A549 treated with RU486 at 1 μM for 4 hours (cell line): ENCODE measurements at places on chromosomes 2 and 18. TPM values are rescaled to one million over a fixed set of nuclear protein-coding genes. Genes with fewer than 3 reads are reported as not detected.

The ANKRD36B gene
- 3.8 to 6.0 TPM (median 4.8 TPM) in 5 replicates for total RNA-seq

The SNTG2 gene
- total RNA-seq: not detected in 5 replicates

The TIMM21 gene
- total RNA-seq: 48.7 to 62.4 TPM (median 58.4 TPM) in 5 replicates

The CCDC142 gene
- 9.1 to 15.9 TPM (median 14.4 TPM) in 5 replicates for total RNA-seq

The GAREM2 gene
- total RNA-seq: 5.6 to 9.7 TPM (median 7.0 TPM) in 5 replicates

The USP34 gene
- 40.4 to 56.0 TPM (median 48.5 TPM) in 5 replicates for total RNA-seq

The LYPD6 gene
- 0.03 to 0.07 TPM (median 0.06 TPM) in 4 of 5 replicates, not detected in the other for total RNA-seq

The SALL3 gene
- total RNA-seq: not detected in 5 replicates

The FAM161A gene
- total RNA-seq: 4.2 to 7.6 TPM (median 7.2 TPM) in 5 replicates

The TFCP2L1 gene
- 0.95 to 1.3 TPM (median 1.2 TPM) in 5 replicates for total RNA-seq

The HK2 gene
- total RNA-seq: 0.87 to 1.6 TPM (median 1.1 TPM) in 5 replicates

The ALPP gene
- total RNA-seq: 0.42 to 0.58 TPM (median 0.47 TPM) in 5 replicates

The ELOA2 gene
- total RNA-seq: not detected in 5 replicates

The HOXD8 gene
- 2.9 to 5.5 TPM (median 5.4 TPM) in 5 replicates for total RNA-seq

The AOX1 gene
- 2.8 to 3.8 TPM (median 3.6 TPM) in 5 replicates for total RNA-seq

The VSNL1 gene
- total RNA-seq: not detected in 5 replicates

The CTLA4 gene
- total RNA-seq: not detected in 5 replicates

The GKN2 gene
- 1.8 to 3.5 TPM (median 2.8 TPM) in 5 replicates for total RNA-seq

The CRYGB gene
- not detected in 5 replicates for total RNA-seq

The ANKRD30B gene
- total RNA-seq: not detected in 5 replicates

The TMEM17 gene
- 3.3 to 5.7 TPM (median 5.4 TPM) in 5 replicates for total RNA-seq

The POU3F3 gene
- total RNA-seq: 0.02 to 0.06 TPM in 2 of 5 replicates, not detected in the others

The LYPD1 gene
- total RNA-seq: 12.7 to 20.4 TPM (median 15.6 TPM) in 5 replicates

The PSMA8 gene
- total RNA-seq: not detected in 5 replicates

The LIMS4 gene
- 0.37 to 1.1 TPM (median 0.56 TPM) in 5 replicates for total RNA-seq

The TMEM185B gene
- 41.1 to 53.2 TPM (median 50.1 TPM) in 5 replicates for total RNA-seq

The KCNF1 gene
- 24.5 to 43.7 TPM (median 39.9 TPM) in 5 replicates for total RNA-seq

The IL36A gene
- total RNA-seq: not detected in 5 replicates

The UPP2 gene
- total RNA-seq: not detected in 5 replicates

The FKBP1B gene
- 8.3 to 11.7 TPM (median 9.3 TPM) in 5 replicates for total RNA-seq

The MDH1B gene
- total RNA-seq: 1.1 to 3.0 TPM (median 1.2 TPM) in 5 replicates

The PLA2R1 gene
- 1.4 to 2.9 TPM (median 2.6 TPM) in 5 replicates for total RNA-seq

The CACNB4 gene
- total RNA-seq: 0.02 to 0.32 TPM (median 0.15 TPM) in 4 of 5 replicates, not detected in the other

The SLC25A12 gene
- total RNA-seq: 13.3 to 14.3 TPM (median 13.9 TPM) in 5 replicates

The BMP10 gene
- total RNA-seq: not detected in 5 replicates

The RIT2 gene
- total RNA-seq: not detected in 5 replicates

The LHCGR gene
- not detected in 5 replicates for total RNA-seq
